SW 1271 (cell line): ENCODE measurements at places on chromosomes 1 and 21.

GRCh38 chr1:173190101-173190936, 16.8 kb downstream of the TNFSF4 start:
- peak; percentile 54 for DNase-seq

DNA sequence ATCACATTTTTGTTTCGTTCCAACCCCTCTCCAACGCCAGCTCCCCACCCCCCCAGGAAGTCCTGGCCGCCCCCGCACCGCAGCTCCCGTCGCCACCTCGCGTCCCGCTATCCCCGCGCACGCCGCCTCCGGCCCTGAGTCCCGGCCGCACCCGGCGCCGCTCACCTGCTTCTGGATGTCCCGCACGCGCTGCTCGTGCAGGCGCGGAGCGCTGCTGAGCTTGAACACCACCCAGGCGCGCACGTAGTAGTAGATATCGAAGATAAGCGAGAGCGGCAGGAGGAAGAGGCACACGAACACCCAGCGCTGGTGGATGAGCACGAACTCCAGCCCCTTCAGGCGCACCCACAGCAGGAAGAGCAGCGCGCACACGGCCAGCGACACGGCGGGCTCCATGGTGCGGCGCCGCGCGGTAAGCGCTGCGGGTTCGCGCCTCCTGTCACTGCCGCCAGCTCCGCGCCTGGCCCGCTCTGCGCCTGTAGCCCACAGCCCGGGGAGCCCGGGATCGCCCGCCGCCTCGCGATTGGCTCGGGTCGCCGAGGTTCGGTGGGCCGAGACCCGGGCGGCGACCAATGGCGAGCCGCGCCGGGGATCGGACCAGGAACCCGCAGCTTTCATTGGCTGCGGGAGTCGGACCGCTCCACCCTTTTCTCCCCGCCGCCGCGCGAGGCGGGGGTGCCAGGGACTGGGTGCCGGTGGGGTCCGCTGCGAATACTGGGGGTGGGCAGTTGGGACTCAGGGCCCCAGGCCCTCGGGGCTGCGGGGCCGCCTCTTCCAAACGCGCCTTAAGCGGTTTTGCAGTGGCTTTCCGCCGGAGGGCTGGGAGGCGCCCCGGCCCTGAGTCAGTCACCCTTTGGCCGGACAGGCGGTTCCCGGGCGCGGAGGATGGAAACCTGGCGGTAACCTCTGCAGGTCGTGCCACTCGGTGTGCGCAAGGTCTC, at the start of gene DHCR24:
DHCR24 (minus strand) TSS at position 472 of the 941 bp plus-strand sequence; CDS start at position 396, 76 bp downstream.
- peak; percentile 62 for DNase-seq

- DNase-seq: no peak
Measured at GRCh38 chr1:214422137-214422671, 129.2 kb downstream of the PTPN14 start.

DNA sequence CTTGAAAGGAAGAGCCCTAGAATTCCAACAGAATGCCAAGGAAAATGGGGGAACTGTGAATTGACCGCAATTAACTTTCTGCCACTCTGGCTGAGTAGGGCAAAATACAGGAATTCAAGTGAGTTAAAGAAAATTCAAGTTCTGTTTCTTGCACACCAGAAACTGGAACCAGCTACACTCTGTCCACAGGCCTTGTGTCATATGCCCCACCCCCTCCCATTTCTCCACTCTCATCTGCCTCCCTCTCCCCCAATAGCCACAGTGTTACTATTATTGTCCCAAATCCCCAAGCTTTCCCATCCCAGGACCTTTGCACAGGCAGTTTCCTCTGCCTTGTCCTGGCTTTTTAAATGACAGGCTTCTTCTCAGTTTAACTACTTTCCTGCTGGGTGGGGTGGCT, 4.3 kb upstream of the STK40 start:
- no peak for DNase-seq

GRCh38 chr1:195941314-195941713, 666.9 kb downstream of the KCNT2 start:
- DNase-seq: no peak

DNA sequence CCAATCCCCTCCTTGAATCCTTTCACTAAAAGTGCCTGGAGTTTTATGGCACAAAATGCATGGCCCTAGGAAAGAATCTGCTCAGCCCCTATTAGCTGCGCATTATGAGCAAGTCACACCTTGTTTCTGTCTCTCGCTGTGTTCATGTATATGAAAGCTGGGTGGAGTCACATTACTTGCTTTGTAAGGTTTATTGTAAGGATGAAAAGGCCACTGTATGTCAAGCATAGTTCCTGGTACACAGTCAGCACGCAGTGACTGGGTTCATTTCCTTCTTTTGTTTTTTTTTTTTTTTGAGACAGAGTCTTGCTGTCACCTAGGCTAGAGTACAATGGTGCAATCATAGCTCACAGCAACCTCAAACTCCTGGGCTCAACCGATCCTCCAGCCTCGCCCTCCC, 6.7 kb upstream of the SLC9A1 start:
- no peak for DNase-seq

- no peak for DNase-seq
Measured at GRCh38 chr21:41425588-41425953, 468 bp upstream of the MX1 start.

GRCh38 chr1:236524895-236525184, 1.1 kb downstream of the LGALS8 start:
- no peak for DNase-seq

DNA sequence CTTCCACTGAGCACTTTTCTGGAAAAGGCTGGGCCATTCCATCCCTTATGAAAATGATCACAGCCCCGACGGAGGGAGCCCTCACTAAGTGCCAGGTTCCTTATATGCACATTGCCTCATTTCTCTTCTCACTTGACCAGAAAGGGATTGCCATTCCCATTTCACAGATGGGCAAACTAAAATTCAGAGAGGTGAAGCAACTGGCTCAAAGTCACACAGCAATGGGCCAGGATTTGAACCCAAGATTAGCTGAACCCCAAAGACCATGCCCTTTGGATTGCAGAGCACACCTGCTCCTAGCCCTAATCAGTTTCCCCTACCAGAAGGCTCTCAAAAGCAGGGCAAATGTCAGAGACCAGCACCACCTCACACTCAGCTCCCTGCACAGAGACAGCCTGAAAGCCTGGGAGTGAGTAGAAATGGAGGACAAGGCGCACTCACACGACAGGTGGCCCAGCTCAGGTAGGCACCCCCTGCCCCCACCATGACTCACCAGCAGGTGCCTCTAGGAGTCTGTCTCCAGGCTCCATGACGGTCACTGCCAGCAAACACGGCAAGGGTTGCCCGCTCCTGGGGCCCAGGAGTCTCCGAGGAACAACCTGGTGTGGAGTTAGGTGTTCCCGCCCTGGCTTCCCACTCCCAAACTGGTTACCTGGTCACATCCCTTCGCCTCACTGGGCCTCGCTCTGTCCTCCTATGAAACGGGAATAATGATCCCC, 21.7 kb downstream of the SDC3 start:
- DNase-seq: no peak

GRCh38 chr1:14946684-14947238, 206.8 kb upstream of the TMEM51 start:
- DNase-seq: no peak

DNA sequence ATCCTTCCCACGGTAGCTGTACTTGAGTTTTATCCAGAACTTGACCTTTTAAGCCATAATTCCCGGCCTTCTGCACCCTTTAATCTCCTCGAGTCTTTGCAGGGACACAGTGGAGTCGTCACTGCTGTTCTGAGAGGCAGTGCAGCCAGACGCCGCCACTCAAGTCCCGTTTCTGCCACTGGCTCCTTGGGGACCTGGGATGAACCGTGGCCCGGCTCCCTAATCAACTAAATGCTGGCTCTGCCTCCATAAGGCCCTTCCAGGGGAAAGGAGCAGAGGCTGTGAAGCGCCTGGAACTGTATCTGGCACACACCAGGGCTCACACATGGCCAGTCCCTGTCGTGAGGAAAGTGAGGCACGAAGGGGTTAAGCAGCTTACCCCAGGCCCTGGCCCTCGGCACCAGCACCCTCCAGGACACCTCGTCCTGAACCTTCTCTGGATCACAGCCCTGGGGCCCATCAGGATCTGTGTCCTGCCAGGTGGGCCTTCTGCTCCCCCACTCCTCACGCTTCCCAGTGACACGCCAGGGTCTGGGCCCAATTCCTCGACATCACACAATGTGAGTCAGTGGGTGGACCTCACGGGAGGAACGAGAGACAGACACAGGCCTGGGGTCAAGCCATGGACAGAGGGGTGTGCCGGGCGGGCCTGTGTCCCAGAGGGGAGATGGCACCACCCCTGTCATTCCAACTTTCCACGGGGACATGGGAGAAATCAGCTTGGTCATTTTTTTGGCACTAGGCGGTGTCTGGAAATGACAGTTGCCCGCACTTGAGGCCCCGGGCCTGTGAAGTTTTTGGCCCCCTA, 23.5 kb upstream of the C1orf174 start:
- no peak for DNase-seq

- no peak for DNase-seq
Measured at GRCh38 chr1:184574588-184574987, 180.1 kb downstream of the EDEM3 start.

DNA sequence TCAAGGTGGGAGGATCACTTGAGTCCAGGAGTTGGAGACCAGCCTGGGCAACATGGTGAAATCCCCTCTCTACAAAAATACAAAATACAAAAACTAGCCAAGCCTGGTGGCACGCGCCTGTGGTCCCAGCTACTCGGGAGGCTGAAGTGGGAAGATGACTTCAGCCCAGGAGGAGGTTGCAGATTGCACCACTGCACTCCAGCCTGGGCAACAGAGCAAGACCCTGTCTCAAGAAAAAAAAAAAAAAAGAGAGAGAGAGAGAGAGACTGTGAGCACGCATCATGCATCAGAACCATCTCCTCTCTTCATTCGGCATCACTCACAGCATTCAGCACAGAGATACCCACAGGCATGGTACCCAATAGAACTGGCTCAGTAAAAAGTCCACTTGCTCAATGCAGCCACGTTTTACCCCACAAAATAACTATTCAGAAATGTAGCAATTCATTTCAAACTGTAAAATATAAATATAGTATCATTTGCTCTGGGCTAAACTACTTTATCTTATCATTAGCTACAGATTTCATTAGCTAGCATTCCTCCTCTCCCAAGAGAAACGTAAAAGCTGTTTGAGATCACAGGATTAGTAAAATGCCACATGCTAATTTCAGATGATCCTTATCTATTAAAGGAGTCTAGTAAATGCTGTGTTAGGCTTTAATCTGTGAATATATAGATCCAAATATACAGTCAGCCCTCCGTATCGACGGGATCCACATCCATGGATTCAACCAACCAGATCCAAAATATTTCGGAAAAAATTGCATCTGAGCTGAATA, 11.7 kb downstream of the LBR start:
- no peak for DNase-seq

- no peak for DNase-seq
Measured at GRCh38 chr1:147534386-147534785, 6.9 kb upstream of the BCL9 start.

- peak; percentile 17 for DNase-seq
Measured at GRCh38 chr1:165073185-165074007, 283.1 kb downstream of the LMX1A start.

DNA sequence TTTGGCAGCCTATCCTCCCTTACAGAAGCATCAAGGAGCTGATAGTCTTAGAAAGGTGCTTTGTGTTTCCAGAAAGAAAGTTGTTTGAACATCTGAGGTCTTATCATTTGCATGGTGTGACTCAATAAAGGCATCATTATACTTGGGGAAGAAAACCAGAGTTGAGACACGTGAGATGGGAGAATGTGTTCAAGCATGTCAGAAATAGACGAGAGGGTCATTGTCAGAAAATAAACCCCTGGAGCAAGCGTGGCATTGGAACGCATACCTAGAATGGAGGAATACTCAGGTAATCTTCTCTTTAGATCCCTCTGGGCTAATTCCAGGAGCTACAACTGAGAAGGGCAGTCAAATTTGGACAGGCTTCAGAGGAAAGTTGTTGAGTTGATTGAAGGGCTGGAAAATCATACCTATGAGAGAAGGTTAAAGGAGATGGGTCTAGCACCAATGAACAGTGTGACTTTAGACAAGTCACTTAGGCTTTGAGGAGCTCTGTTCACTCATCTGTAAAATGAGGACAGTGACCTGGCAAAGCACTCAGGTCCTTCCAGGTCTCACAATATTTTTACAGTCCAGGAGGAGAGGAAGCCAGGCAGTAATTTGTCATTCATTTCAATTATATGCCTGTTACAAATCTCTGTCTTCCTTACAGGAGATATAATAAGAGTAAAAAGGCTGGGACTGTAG, 101.3 kb upstream of the C1orf21 start:
- no peak for DNase-seq

DNA sequence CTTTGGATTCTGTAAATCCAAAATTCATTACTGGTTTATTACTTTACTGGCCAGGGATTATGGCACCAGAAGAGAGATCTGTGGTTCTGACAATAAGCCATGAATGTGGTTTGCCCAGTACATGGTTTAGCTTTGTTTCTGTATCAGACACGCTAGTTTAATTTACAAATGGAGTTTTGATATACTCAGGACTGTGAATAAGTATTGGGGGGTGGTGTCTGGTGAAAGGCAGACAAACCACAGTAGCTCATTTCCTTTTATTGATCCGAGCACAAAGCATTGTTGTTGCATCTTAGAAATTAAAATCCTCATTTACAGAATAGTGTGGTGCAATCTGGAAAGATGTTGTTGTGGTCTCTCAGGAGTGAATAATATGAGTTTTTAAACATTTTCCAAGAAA, 96.0 kb downstream of the ST6GALNAC3 start:
- DNase-seq: no peak

DNA sequence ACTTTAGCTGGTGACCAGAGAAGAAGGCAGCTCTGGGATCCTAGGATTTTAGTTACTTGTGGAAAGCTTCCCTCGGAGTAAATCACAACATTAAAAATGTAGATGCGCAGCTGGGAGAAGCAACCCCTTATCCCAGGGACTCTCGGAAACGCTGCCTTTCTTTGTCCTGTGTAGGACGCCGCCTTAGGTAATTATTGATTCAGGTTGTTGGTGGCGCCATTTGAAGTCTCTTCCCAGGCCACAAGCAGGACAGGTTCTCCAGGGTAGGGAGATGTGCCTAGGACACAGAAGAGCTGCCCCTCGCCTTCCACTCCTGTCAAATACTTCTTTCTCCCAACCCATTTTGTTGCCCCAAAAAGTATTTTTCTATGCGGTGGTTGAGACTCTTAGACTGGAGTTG, 10.3 kb downstream of the SLC37A1 start:
- DNase-seq: no peak

DNA sequence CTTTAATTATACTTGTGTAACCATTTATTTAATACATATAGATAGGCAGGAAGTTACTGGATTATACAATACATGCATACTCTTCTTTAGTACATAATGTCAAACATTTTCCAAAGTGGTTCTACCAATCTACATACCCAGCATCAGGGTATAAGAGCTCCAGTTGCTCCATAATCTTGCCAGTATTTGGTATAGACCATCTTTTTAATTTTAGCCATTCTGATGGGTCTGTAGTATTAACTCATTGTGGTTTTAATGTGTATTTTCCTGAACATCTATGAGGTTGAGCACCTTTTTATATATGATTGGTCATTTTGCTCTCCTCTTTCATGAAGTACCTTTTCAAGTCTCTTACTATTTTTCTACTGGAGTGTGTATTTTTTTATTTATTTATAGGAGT, 32.1 kb downstream of the EBNA1BP2 start:
- no peak for DNase-seq

- DNase-seq: no peak
Measured at GRCh38 chr1:176609556-176610408, 146.8 kb downstream of the PAPPA2 start.

- DNase-seq: no peak
Measured at GRCh38 chr21:41977034-41977950, 23.5 kb upstream of the C2CD2 start.
